ENCODE measurements at places on chromosomes 5 and 9.

DNA sequence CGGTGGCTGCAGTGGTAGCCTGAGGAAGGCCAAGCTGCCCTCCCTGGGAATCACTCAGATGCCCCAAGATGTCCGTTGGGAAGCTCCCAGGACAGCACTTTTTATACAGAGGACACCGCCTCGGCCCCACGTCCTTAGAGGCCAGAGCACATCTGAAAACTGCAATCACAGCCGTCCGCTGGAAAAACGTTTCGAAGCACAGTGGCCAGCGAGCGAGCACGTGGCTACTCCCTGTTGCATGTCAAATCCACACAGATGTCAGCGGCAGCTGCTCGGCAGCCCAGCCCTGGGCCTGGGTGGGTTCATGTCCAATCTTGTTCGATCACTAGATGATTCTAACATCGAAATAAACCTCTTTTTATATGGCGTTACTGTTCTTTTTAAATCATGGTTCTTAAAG, 8.9 kb downstream of the PPP1R26 start:
- DNase-seq: no peak

DNA sequence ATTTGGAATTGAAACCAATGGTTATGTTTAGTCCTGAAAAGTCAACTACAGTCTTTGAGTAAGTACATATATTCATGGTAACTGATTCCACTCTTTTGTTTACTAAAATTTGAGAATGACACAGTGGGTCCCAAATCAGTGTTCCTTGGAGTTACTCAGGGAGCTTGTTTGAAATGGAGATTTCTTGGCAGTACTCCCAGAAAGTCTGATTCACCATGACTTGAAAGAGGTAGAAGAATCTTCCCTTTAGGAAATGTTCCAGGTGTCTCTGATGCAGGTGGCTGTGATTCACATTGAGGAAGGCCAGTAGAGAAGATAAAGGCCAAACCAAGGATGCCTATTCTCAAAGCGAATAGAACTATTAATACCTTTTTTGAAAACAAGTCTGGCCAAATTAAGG, 1078.3 kb downstream of the CDH12 start:
- no peak for DNase-seq

DNA sequence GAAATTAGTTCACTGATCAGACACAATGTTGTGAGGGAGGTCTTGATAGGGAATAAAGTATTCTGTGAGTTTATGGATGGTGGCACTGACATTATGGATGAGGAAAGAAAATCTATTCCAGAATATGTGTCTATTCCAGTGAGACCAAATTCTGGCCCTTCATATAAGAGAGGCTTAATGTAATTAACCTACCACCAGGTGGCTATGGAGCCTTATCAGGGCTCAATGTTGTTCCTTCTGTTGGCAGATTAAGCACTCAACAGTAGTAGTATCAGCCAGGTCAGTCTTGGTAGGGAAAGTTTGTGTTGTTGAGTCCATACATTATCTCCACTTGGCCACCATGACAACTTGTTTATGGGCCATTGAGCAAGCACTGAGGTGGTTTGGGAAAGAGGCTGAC, 41.7 kb upstream of the BARX1 start:
- no peak for DNase-seq

GRCh38 chr5:4766101-4766500, 374.0 kb upstream of the ADAMTS16 start:
- DNase-seq: no peak

GRCh38 chr9:109499631-109500410, 1.7 kb upstream of the PTPN3 start:
- DNase-seq: no peak

DNA sequence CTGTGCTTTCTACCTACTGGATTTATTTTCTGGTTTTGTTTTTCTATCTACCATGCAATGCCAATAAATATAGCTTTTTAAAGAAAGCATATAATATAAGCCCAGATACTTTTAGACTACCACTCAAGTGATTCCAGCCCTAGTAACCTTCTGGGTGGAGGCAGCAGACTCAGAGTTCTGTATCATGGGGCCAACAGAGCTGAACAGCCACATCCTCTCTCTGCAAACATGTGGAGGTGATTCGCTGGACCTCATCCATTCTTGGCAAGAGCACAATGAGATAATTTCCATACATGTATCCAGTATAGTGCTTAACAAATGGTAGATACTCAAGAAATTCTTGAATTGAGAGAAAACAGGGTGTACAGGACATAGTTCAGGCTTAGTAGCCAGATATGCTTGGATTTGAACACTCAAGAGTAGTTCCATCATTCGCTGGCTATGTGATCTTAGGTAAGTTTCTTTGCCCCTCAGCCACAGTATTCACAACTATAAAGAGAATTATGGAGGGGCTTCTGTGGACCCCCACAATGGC, 124.5 kb downstream of the ASTN2 start:
- no peak for DNase-seq

Measured in inflammatory macrophage treated with lipopolysaccharide for 4 hours (primary cell).